ENCODE measurements at places on chromosomes 4 and X. TPM values are rescaled to one million over a fixed set of nuclear protein-coding genes. Genes with fewer than 3 reads are reported as not detected.

The MAMLD1 gene
- 5.8 TPM for total RNA-seq

The SPANXA1 gene
- total RNA-seq: not detected

The TSPAN6 gene
- 2.2 TPM for total RNA-seq

The TLR2 gene
- total RNA-seq: 1.2 TPM

The PNPLA4 gene
- total RNA-seq: 12.4 TPM

The P2RY8 gene
- total RNA-seq: 22.2 TPM

The UPF3B gene
- 14.5 TPM for total RNA-seq

The CNGA1 gene
- 0.33 TPM for total RNA-seq

The CFI gene
- 0.11 TPM for total RNA-seq

The GLOD5 gene
- not detected for total RNA-seq

The ESX1 gene
- not detected for total RNA-seq

The CCKAR gene
- total RNA-seq: not detected

The F8 gene
- 1.3 TPM for total RNA-seq

The HPGDS gene
- not detected for total RNA-seq

The ZMYM3 gene
- 15.7 TPM for total RNA-seq

The GPRIN3 gene
- total RNA-seq: 13.2 TPM

The GAGE12H gene
- total RNA-seq: not detected

The PQBP1 gene
- total RNA-seq: 130 TPM

The DOK7 gene
- not detected for total RNA-seq

The XPNPEP2 gene
- total RNA-seq: 0.13 TPM

The SASH3 gene
- total RNA-seq: 92.5 TPM

The MBNL3 gene
- total RNA-seq: 18.6 TPM

The DTHD1 gene
- total RNA-seq: 0.15 TPM

The KCND1 gene
- total RNA-seq: 0.71 TPM

The PLP1 gene
- total RNA-seq: not detected

The MRFAP1L1 gene
- total RNA-seq: 47.0 TPM

The ADH7 gene
- total RNA-seq: not detected

The IL13RA1 gene
- total RNA-seq: 0.40 TPM

The CLDN34 gene
- total RNA-seq: not detected

The SOX3 gene
- not detected for total RNA-seq

The UGT2B17 gene
- not detected for total RNA-seq

The PRSS12 gene
- 0.08 TPM for total RNA-seq

The AFF2 gene
- 5.8 TPM for total RNA-seq

The CHM gene
- 14.6 TPM for total RNA-seq

The HS3ST1 gene
- total RNA-seq: 0.71 TPM

The PTCHD1 gene
- not detected for total RNA-seq

The FMR1 gene
- total RNA-seq: 26.0 TPM

The FAT4 gene
- total RNA-seq: 0.03 TPM

The ADH1A gene
- total RNA-seq: not detected

The HHIP gene
- total RNA-seq: not detected

The SLC25A14 gene
- total RNA-seq: 9.6 TPM

The MAGEC3 gene
- not detected for total RNA-seq

The WNK3 gene
- 0.71 TPM for total RNA-seq

The GPR78 gene
- not detected for total RNA-seq

The BANK1 gene
- total RNA-seq: 1.7 TPM

The GATA1 gene
- total RNA-seq: 0.40 TPM

The CFP gene
- 1.2 TPM for total RNA-seq

All from activated T-cell treated with anti-CD3 and anti-CD28 coated beads, Interleukin-2, amount 50 U/mL, for 4 hours (primary cell).